ENCODE measurements at places on chromosomes 3 and 15.
A peak's percentile ranks its signal among the peaks of the same experiment; 100 is the strongest.

- DNase-seq = no peak
Observed at GRCh38 chr3:22713936-22714335, 489.2 kb upstream of the UBE2E2 start.

DNA sequence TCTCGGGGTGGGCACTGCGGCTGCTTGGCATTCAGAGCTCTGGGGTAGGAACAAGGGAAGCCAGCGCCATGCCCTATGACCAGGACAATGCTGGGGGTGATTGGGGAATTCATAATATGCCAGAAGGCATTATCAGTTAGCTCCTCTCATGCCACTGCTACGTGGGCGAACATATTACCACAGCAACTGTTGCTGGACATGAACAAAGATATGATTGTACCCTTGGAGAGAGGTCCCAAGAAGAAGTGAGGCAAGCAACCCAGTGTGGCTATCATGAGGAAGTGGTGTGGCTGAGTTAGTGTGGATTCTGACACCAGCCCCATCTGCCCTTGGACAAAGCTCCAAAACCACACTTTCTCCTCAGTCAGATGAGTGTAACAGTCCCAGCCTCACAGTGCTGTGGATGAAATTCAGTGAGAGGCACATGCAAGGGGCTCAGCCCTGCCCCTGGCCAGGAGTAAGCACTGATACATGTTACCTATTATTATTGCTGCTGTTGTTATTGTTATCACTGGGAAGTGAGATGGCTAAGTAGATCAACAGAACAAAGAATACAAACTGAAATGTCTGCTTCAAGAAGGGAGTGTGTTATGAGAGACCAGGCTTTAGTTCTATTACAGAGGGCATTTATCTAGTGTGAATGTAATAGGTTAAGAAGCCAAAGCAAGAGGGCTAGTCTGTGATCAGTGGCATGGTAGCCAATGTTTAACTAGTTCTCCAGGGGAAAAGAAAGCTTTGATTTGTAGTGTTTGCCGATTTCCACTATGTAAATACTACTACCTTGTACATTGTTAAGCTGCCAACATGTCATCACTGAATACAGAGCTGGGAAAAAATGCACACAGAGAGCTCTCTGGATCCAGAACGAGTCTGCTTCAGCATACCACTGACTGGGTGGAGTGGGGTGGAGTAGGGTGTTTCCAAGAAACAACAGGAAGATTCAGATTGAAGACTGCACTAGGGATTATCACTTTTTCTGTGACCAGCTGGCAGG, 222.3 kb upstream of the EIF1B start:
- no peak for DNase-seq

DNA sequence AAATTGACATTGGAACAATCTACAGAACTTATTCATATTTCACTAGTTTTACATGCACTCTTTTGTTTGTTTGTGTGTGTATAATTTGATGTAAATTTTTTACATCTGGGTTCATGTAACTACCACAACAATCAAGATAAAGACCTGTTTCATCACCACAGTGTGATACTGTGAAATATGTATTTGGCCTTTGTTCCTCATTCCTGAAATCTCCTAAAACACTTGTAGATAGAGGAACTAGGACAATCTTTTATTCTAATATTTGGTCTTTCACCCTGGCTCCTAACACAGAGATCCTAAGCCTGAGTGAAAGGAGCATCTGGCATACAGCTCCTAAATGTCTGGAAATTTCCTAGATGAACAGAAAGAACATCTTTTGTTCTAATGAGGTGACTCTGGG, 155.0 kb upstream of the GPR149 start:
- DNase-seq = no peak

DNA sequence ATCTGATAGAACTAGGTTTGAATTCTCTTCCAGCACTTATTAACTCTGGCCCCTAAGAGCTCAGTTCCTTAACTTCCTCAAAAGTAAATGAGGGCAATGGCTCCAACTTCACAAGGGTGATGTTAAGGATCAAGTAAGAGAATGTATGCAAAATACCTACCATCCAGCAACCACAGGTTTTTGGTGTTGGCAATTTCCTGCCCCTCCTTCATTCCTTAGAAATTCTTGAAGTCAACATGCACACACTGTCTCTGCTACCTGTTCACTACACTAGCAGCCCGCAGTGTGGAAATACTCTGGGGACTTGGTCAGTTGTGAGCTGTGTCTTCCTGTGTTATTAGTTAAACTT, 5.0 kb downstream of the ZBED2 start:
- no peak for DNase-seq

DNA sequence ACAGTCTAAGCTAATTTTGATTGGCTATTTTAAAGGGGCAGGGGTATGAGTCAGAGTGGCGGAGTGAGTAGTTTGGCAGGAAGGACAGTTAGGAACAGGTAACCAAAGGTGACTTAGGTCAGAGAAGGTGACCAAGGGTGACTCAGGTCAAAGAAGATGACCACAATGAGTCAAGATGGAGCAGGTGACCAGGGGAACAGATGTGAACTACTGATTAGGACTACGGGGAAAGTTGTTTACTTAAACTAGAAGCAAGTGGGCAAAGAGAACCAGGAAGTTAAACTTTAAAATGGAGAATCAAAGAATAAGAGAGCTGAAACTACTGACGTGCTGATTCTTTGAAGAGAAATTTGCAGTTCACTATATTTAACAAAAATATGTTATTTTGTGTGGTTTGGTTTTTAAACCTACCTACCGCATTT, 14.1 kb upstream of the CA12 start:
- no peak for DNase-seq

- DNase-seq = no peak
Observed at GRCh38 chr3:192897005-192897404, 20.7 kb downstream of the MB21D2 start.

DNA sequence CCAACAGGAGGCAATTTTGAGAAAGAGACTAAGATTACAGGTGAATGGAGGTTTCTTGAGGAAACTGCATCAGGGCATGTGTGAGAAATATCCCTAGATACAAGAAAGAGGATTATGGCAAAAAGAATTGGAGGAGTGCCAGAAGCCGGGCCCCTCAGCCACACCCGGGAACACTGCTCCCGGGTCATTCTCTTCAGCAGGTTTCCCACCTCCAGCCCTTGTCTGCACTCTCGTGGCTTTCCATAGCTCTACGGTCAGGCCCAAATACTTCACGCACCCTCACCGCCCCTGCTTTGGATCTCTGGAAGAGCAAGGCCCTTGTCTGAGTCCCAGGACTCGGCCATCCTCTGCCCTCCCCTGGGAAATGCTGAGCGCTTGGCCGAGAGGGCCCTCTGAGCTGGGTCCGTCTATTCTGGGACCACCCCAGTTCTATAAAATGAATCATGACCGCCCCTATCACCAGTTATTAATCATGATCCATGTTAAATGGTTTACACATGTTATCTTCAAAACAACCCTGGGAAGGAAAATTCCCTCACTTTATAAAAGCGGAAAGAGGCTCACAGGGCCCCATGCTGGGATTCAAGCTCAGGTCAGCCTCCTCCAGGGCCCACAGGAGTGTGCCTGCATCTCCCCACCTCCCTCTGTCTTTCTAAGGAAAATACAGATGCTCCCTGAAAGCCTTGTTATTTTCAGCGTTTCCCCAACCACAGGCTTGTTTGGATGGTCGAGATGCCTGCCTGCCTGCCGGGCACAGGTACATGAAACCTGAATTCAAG, 38.8 kb upstream of the SPTBN5 start:
- no peak for DNase-seq

DNA sequence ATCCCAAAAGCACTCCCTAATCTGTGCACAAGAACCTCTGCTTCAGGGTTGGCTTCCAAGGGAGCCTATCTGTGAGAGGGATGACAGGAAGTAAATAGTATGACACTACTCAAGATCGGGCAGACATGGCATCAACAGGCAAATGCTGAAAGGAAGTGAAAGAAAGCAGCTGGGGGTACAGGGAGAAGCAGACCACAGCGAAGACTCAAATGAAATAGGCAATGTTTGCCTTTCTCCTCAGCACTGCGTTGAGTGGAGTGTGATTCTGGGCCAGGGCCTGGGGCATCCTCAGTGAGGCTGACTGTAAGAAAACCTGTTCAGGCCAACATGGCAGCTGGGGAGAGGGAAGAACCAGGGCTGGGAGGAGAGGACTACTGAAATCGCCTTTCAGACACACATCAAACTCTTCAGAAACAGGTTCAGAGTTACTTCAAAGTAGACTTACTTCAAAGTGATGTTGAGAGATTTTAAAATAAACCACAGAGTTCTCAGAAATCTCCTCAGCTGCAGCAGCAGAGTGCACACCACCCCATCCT, 96.6 kb downstream of the SLC9A9 start:
- peak; percentile 79 for DNase-seq

DNA sequence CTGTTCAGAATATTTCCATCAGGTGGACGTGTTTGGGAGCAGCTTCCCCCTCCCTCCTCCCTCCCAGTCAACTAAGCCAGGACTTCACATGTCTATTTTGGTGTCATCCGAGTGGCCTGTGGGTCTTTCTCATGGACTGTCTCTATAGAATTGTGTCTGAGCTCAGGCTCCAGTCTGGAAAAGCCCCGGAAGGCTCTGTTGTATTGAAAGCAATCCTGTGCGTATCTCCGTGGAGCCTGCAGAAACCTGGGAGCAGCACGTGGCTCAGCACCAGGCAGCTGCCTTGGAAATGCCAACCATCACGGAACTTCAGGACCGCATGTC, 25.2 kb downstream of the COLQ start:
- DNase-seq = no peak

- no peak for DNase-seq
Observed at GRCh38 chr15:33934921-33935320, 33.4 kb upstream of the CHRM5 start.

DNA sequence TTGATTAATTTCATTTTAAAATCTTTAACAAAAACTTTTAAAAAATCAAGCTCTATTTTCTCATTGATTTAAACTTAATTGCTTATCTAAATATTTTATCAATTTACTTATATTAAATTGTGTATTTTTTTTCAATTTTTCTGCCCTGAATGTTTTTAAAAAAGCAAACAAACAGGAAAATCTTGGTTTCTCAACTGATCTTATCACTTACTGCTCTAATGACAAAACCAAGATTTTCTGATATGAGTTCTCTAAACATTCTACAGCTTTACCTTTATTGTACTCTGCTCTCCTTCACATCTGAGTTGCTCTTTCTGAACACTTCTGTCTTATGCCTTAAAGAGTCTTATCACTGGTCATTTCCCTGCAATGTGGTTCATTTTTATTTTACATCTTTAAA, 587.8 kb upstream of the BCHE start:
- DNase-seq = no peak

GRCh38 chr3:180321534-180321933, 280.4 kb upstream of the TTC14 start:
- DNase-seq = no peak

- no peak for DNase-seq
Observed at GRCh38 chr3:127065138-127065427, 82.2 kb downstream of the PLXNA1 start.

DNA sequence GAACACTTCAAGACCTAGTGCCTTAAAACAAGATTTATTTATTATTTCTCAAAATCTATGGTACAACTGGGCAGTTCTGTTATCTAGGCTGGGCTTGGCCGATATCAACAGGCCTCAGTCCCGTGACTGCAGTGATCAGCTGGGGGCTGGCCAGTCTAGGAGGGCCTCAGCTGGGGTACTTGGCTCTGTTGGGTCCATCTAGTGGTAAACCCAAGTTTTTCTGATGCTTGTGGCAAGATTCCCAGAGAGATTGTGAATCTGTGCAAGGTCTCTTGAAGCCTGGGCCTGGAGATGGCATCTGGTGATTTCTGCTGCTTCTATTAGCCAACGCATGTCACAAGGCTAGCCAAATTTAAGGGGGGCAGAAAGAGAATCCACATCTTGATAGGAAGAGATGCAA, 482.4 kb upstream of the SGO1 start:
- DNase-seq = no peak

DNA sequence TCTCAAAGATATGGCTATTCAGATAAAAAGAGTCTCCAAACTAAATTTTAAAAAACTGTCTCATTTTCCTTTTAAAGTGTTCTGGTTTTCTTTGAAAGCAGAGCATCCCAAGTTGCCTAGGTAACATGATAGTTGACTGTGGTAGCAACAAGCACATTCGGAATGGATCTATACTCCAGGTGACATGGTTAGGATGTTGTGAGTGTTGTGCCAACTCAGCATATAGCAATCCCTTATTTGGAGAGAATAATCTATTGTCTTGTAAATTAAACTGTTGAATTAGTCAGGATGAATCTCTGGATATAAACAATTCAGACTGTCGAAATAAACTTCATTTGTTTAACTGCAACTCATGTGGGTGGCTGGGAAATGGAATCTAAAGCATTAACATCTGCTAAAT, 418.6 kb downstream of the TUSC7 start:
- DNase-seq = no peak

- peak; percentile 6 for DNase-seq
Observed at GRCh38 chr3:113534365-113534764, 2.0 kb downstream of the SIDT1 start.

- no peak for DNase-seq
Observed at GRCh38 chr3:108605028-108605427, 15.5 kb downstream of the DZIP3 start.

Data from DND-41 (cell line).